ENCODE measurements at places on chromosomes 5 and 9.

DNA sequence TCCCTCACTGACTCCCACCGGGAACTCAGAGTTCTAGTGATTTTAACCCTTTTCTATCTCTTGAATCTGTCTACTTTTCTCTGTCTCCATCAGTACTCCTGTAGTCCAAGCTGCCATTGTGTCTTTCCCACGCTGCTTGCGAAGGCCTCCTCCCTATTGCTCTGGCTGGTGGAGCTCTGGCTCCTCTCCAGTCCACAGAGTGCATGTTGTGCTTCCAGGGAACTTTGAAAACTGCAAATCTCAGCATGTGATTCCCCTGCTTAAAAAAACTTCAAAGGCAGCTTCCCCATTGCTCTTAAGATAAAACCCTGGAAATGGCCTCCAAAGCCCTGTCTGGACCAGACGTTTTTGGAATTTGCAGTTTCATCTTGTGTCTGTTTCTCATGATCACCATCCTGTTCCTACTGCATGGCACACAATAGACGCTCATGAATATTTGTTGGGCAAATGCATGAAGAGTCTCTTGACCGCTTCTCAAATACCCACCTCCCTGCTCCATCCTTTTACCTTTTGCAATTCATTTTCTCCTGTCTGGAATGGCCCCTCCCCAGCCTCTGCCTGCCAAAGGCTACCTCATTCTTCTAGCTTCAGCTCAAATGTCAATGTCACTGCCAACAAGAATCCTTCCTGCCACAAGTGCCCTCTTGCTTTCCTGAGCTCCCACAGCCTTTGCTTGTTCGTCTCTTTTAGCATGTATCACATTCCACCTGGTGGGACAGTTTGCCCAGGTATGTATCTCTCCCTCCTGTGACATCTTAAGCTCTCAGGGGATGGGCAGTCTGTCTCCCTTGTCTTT, 293.2 kb downstream of the ARHGAP26 start:
- DNase-seq, result no peak

GRCh38 chr5:83487155-83487554, 15.6 kb downstream of the VCAN start:
- no peak for DNase-seq

DNA sequence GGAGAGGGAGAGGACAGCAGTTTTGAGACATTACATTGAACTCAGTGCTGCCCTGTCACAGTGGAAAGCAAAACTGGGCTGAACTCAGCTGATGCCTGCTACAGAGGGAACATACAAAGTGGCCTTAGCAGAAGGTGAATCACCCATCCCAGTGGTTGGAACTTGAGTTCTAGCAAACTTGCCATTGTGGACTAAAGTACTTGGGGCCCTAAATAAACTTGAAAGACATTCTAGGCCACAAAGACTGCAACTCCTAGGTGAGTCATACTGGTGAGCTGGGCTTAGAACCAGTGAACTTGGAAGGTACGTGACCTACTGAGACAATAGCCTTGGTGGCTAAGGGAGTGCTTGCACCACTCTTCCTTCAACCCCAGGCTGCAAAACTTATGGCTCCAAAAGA, 155.7 kb upstream of the RIOK2 start:
- no peak for DNase-seq

- no peak for DNase-seq
Observed at GRCh38 chr5:111063709-111064322, 7.7 kb upstream of the TSLP start.

GRCh38 chr5:80738466-80738865, 83.7 kb upstream of the DHFR start:
- no peak for DNase-seq

GRCh38 chr9:129640871-129641749, 841 bp downstream of the ASB6 start:
- no peak for DNase-seq

DNA sequence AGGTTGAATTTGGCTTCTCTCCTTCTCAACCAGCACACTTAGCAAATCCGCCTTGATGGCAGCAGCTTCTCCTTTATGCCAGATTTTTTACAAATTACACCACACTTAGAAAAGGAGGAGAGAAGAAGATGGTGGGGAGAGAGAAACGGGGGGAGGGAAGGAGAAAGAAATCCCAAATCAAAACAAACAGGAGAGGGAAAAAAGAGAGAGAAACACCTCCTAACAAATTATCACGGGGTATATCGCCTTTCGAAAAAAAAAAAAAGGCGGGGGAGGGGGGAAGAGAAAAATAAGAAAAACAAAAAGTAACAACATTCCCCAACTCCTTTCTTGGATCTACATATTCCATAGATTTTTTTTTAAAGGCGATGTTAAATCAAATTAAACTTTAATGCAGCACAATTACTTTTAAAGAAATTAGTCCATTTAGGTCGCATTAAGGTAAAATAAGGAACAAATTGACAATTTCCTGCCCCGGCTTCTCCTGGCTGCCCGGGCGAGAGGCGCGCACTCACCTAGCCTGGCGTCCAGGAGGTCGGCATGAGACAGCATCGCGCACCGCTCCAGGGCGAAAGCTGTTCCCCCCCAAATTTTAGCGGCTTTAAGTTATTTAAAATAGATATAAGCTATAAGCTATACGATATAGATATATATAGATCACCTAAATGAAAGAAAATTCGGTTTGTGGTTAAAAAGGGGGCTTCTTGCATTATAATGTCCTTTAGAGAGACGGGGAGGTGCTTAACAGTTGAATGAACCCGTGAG, at the start of gene OTP:
TSS of gene OTP (minus strand) at position 716 of the 765 bp plus-strand sequence. CDS start at position 552, 164 bp downstream.
- no peak for DNase-seq
